ENCODE measurements at places on chromosomes 3 and 15.

GRCh38 chr3:128274837-128275236, 121.6 kb downstream of the EEFSEC start:
- no peak for DNase-seq

DNA sequence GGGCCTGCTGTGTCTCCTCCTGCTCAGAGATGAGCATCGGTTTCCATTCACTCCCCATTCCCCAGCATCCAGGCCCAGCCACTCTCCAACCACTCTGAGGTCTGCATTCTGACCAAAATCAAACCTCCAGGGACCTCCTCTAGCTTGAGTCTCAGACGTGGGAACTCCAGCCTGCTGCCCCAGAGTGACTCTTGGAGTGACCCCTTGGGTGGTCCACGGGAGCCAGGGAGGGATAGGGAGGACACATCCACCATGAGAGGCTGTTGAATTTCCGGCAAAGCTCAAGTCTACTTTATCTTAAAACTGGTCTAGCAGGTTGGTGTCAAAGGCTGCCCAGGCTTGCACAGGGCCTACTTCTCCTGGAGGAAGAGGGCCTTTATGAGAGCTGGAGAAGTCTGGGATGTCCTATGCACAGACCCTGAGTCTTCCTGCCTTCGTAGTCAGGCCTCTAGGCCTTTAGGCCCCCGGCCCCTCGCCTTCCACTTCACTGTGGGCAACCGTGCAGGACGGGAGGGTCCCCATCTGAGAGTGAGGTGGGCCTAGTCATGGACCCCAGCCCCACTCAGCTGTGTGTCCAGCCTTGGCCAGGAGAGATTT, 8.9 kb downstream of the CISH start:
- no peak for DNase-seq

DNA sequence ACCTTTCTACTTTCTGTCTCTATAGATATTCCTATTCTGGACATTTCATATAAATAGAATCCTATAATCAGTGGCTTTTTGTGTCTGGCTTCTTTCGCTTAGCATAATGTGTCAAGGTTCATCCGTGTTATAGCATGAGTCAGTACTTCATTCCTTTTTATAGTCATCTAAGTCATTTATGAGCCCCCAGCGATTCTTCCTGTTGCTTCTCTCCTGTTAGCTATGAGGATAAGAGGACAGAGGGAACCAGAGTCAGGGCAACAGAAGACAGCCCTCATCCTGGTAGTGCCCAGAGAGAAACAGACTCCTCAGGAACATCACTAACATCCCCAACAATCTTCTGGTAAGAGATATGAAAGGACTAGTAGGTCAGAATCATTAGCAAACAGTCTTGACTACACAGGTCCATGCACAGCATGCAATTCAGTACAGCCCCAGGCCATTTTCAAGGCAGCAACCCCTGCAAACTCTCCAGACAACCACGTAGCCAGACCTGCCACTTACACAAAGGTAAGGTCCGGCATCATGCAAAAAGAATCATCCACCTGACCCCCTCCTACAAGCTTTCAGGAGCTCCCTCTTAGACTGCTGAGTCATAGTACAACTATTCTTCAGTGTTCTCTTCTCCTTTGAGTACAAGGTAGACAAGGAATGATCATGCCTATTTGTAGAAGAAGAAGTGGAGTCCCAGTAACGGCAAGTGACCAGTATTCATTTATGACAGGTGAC, 91.5 kb downstream of the MYLK start:
- DNase-seq, result no peak

DNA sequence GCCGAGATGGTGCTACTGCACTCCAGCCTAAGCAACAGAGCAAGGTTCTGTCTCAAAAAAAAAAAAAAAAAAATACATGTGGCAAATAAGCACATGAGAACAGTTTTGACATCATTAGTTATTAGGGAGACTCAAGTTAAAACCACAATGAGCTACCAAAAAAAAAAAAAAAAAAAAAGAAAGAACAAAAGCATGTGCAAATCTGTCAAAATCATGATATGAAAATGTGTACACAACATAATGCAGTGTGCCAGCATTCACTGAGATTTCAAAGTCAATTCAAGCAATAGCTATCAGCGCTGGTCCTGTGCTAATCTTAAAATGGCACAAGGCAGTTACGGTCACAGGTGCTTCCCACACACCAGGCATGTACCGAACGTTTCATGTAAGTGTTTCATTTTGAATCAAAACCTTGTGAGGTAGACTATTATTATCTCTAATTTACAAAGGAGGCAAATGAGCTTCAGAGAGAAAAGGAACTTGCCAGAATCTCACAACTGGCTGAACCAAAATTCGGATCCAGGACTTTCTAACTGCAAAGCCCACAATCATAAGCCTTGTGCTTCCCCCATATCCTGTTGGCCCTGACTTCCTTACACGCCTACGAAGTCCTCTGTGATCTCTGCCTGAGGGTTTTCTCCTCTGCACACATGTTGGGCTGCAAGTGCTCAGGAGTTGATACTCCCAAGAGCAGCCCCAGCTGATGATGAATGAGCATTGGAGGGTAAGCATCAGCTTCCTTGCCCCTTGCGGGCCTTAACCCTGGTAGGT, 200.1 kb upstream of the PROK2 start:
- DNase-seq, result no peak

- no peak for DNase-seq
Observed at GRCh38 chr15:45921376-45921775, 286.5 kb downstream of the SQOR start.

DNA sequence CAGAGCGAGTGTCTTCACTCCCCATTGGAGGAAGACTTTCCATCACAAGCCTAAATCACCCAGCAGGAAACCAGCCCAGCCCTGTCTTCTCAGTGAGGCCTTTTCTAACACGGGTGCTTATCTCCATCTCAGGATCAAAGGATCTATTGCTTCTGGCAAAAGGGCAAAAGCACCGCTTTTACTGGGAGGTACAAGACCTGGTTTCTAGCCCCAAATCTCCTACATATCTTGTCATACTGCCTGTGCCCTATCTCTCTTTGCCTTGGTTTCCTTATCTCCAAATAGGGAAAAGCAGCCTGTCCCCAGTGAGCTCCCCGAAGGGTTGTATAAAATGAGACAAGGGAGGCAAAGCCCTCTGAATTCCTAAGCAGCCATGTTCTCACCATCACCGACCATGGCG, 5.2 kb downstream of the GLB1 start:
- no peak for DNase-seq

DNA sequence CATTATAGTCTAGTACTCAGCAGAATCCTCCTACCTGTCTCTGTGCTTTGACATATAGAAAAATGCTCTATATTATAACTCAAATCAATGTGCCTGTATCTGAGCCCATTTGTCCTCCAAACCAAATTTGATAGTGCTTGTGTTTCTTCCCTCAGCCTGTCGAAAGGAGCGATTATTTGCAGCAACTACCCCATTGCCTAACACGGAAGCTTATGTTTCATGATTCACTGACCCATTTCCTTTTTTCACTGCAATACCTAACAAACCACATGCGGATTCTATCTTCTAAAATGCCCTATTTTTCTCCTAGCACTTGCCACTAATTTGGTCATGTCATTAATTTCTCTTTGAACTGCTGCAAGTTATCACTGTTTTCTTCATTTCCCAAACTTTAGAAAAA, 1220.6 kb upstream of the CADM2 start:
- DNase-seq, result no peak

- no peak for DNase-seq
Observed at GRCh38 chr3:4950948-4951347, 28.3 kb upstream of the BHLHE40 start.

GRCh38 chr3:5020242-5020722, 41.0 kb downstream of the BHLHE40 start:
- DNase-seq, result no peak

GRCh38 chr3:194460566-194460965, 26.2 kb downstream of the ATP13A3 start:
- no peak for DNase-seq

- DNase-seq, result no peak
Observed at GRCh38 chr3:42019144-42019952, 57.4 kb upstream of the ULK4 start.

DNA sequence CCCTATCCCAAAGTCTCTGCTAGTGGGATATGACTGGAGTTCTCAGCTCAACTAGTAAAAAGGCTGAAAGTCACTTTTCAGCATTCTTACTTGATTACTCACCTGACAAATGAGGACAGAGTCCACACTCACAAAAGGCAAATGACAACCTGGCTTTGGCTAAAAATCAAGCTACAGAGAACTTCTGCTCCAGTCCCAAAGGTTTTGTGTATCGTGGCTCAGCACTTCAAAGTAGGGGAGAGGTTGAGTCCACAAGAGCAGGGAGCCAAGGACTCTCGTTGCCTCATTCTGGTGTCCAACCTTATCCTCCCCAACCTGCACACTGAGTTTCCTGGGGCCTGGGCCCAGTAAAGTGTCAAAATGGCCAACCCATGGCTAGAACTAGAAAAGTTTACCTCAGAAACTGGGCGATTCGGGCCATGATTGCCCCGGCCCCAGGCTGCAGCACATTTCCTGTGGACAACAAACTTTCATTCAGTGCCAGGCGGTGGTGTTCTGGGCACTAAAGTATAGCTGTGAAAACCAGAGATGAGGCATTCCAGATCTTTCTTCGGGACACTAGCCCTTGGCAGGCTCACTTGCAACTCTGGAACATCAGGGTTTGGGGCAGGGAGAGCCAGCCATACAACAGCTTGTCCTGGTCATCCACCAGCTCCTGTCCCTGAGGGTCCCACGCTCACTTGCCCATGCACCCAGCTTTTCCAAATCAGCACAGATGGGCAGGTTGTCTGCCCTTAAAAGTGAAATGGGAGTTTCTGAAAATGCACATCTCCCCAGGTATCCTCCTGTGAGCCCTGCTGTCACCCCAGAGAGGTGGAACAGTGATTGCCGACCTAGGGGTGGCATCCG, 3.1 kb downstream of the ACAA1 start:
- DNase-seq, result no peak

Data from activated T-helper 1 cell treated with Interleukin-2 at 50 U/mL for 16 hours (primary cell).